ENCODE measurements at places on chromosomes 7 and 10. TPM values are rescaled to one million over a fixed set of nuclear protein-coding genes. Genes with fewer than 3 reads are reported as not detected.

- no peak for DNase-seq
These were observed 117.9 kb upstream of the TMEM168 start for GRCh38 chr7:112908086-112908485.

DNA sequence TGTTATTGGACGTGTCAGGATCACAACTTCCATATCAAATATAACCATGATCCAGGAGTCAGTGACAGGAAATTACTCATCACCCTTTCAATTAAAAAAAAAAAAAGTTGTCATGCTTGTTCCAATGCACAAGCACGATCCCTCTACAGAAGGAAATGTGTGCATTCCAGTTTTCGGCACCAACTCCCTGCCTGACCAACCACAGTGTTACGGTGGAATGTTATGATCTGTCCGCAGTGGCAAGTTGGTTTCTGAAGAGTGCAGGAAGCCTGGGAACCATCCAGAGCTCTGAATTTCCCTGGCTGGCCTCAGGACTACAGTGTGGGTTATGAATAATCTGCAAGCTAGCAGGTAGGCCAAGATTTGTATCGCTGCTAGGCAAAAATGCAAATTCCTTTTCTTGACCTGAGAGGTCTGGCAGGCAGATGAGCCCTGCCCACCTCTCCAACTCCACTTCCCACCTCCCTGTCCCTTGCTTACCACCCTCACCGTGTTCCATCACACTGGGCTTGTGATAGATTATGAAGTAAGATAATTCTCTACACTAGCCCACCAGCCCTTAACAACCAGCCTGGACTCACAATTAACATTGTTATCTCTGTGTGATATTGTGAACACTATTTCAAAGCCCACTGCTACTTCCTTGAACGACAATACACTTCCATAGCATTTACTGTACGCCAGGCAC lies 20.4 kb downstream of the FRMPD2 start:
- peak; percentile 73 for DNase-seq

The TDRD1 gene
- polyA plus RNA-seq, result 0.33 TPM

DNA sequence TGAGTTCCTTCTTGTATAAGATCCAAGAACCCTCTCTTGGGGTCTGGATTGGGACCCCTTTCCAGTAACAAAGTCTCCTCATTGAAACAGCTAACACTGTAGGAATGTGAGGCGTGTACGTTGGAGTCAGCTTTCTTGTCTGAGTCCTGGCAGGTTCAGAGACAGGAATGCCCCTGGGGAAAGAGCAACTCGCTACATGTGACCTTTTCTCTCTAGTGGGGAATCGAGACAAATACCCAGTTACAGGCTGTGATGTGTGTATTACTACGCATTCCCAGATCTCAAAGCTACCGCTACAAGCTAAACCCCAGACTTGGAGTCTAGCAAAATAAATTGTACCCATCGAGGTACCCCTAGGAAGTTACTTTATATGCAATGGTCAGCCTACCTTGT lies 85.6 kb upstream of the FRMD4A start:
- peak; percentile 78 for DNase-seq

The RNF133 gene
- not detected for polyA plus RNA-seq

Data from keratinocyte (primary cell).